Cortex of kidney (tissue), 1 donor: ENCODE measurements at places on chromosomes 5 and 9.

DNA sequence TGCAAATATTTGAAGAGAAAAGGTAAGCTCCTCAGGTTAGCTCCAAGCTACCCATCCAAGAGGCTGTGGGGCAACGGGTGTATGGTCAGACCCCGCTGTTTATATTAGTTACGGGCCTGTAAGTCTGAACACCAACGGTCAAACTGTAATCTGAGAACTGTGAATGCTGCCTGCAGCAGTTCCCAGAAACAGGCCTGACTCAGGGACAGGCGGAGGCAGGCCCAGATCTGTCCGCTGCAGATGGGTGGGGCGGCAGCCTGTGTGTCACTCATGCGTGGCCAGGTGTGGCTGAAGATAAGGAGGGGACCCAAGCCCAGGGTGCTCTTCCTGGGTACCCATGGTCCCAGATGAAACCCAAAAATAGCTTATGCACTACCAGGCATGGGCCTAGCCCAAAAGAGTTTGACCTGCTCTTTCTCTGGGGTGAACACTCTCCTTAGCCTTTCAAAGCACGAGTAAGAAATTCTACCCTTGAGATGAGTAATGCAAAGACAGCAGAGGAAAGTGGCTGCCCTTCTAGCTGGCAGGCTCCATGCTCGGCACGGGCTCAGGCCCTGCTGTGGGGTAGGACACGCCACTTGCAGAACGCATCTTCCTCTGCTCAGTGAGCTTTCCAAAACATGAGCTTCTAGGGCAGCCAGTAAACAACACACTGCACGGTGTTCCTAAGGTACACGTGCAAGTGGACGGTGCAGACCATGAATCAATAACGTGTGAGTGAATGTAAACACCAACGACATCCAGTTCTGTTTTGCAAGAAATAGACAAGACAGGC, 9.1 kb downstream of the UBAC1 start:
- DNase-seq: no peak

- DNase-seq: no peak
Measured at GRCh38 chr9:89466451-89467277, 31.2 kb downstream of the SEMA4D start.

DNA sequence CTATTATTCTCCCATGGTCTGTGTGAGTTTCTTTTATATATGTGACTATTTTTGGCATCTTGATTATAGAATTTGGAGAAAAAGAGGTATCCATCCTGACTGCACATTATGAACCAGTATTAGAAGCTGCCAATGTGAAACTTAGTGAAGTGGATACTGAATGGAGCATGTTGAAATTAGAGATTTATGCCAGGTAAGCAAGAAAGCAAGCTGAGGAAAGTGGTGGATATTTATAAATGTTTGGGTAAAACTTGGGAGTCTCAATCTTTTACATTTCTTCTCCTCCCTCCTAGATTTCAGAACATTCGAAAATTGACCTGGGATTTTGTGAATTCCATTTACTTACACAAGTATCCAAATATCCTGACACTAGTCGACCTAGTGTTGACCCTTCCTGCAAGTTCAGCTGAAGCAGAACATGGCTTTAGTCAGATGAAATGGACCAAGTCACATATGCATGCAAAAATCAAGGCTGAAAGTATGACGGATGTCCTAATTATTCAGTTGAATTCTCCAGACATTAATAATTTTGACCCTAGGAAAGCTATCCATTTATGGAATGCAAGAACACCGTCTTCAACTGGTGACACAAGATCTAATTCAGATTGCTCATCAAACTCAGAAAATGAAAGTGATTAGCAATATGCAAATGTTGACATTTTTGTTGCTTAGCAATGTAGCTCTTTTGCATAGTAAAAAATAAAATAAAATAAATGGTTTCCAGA, 66.8 kb upstream of the IL7R start:
- DNase-seq: no peak

DNA sequence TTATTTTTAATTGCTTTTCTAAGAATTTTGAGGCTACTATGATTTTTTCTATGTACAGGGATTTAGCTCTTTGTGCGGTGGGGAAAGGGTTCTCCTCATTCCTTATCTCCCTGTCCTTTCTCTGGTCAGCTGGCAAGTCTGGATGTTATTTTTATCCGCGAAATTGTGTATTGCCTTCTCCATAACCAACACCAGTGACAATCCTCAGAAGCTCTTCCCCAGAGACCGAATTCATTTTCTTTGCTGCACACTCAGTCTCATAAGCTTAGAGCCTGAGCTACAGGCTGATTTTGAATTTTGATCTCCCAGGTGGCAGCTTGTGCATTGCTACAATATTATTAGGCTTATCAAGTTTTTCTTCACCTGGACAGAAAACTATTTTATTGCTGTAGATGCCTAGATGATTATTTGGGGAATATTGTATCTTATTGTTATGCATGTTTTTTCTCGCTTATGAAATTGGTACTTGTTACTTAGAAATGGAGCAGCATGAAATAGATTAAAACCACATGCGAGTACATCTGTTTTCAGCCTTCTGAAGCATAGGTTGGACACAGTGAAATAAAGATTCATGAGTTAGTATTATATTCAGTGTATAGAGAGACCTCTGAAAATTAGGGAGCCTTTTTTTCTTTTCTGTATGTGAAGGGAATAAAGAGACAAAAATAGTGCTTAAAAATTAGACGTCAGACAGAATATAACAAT, 27.3 kb downstream of the CPEB4 start:
- DNase-seq: no peak

DNA sequence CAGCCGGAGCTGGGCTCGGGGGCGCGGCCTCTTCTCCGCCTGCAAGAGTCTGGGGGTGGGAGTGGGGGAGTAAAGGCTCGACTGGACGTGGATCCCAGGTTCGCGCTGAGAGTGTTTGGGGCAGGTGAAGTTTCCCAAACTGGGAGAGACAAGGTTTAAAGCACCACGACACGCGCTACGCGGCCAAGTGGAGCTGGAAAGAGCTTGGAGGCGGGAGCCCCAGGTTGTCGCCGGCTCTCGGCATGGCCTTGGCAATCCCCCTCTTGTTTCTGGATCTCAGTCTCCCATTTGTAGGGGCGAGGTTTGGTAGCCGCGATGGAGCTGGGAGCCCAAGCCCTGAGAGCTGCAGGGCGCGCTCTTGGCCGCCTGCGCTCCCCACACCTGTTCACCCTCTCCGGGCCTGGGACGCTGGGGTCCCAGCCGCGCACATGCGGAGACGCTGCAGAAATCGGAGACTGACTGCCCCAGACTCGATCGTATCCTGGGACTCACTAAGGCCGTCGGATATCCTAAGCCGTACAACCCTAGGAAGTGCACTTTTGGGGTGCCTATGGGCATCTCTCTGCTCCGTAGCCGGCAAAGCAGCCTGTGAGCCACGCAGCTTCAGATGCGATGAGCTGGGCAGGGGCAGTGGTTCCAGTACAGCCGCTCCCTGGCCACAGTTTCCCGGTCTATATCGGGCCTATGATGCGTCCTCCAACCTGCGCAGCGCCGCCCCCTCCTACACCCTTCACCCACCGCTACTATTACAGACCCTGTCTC, 937 bp downstream of the TMOD1 start:
- DNase-seq: no peak

- no peak for DNase-seq
Measured at GRCh38 chr5:144122641-144123040, 47.8 kb downstream of the YIPF5 start.
